Fibroblast of the aortic adventitia (primary cell): ENCODE measurements at places on chromosomes 11 and 22.

- no peak for DNase-seq
Observed at GRCh38 chr22:50548921-50549790, 3.5 kb downstream of the KLHDC7B start.

DNA sequence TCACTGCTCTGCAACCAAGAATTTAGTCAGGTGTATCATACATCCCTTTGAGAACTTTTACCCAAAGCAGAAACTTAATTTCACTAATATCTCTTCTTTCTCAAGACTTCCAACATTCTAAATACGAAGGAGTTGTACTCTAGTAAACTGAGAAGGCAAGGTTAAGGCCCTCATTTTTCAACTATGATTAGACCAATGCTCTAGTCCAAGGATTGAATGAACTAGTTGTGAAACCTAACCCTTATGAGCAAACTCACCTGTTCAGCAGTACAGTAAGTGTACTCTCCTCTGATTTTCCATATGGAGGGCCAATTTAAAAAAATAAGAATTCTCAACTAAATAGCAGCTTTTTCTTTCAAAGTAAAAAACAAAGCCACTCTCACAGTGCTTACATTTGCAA lies 180.0 kb upstream of the C11orf58 start:
- DNase-seq = no peak

- DNase-seq = no peak
Observed at GRCh38 chr22:35795476-35795875, 77.8 kb downstream of the APOL5 start.

DNA sequence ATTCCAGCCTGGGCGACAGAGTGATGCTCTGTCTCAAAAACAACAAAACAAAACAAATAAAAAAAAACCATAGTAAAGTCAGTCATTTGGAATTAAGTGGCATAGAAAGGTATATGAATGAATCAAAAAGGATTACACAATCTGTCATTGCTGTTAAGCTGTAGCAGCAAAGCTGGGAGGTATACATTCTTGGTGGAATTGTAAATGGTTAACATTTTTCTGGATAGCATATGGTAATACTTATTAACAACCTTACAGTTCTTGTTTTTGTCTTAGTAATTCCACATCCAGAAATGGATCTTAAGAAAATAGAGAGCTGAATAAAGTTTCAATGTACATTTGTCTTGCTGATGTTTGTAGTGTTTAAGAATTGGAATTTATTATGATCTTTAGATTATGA lies 30.0 kb downstream of the DDX10 start:
- DNase-seq = no peak

- no peak for DNase-seq
Observed at GRCh38 chr11:59878575-59878974, at the start of gene OOSP3. TSS of gene OOSP3 (plus strand) at chr11:59878782. CDS start at chr11:59878809, 27 bp downstream.

DNA sequence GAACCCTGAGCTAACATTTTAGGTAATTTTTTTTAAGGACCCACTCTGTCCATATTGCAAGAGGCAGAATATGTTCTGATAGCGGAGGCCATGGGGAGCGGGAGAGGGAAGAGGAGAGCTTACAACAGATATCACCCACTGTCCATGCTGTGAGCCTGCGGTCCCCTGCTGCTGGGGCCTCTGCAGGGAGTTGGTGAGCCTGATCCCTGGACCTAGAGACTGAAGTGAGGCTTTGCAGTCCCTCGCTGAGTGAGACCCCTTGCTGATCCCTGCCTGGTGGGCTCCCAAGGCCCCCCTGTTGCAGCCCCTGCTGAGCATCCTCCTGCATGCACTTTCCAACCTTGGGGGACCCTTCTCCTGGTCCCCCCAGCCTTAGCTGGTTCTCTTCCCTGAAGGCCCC lies 12.5 kb downstream of the MIF start:
- no peak for DNase-seq

GRCh38 chr11:2410616-2411015 lies 10.1 kb downstream of the TSSC4 start:
- DNase-seq = no peak

DNA sequence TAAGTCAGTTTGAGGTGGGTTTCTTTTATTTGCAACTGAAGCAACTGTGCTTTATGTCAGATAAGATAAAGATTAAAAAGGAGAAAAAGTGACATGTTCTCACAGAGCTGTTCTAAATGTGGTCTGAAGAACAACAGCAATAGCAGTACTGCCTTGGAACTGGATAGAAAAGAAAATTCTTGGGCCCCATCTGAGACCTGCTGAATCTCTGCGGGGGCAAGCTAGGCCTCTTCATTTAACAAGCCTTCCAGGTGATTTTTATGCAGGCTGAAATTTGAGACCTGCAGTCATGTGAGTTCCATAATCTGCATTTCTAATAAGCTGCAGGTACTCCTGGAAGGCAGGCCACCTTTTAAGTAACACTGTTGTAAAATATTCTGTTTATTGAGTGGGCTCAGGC lies 91.4 kb upstream of the CTSC start:
- DNase-seq = no peak

DNA sequence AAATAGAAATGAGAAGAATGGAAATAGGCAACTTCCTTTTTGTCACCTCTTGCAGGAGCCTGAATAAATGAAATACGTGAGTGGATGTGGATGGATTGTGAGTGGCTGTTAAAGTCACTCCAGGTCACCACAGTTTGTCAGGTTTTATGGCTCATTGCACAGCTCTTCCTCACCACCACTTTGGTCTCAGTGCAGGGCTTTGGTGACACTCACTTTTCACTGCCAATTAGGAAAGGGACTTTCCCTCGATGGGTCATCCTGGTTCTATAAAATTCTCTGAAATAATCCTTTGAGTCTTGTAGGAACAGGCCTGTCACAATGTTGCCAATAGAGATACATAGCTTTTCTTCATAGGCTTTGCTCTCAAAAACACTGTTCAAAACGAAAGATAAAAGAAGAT lies 172.4 kb upstream of the C11orf87 start:
- no peak for DNase-seq
